ENCODE measurements at places on chromosomes 16 and 17. TPM values are rescaled to one million over a fixed set of nuclear protein-coding genes. Genes with fewer than 3 reads are reported as not detected.

GRCh38 chr17:69900829-69901228 lies 174.2 kb upstream of the KCNJ16 start:
- no peaks in the 10 kb centered on the region for H3K27me3 ChIP-seq
- no peak overlapping the region for H3K27ac ChIP-seq
- peaks cover 15% of the 10 kb centered on the region for H3K4me1 ChIP-seq
- H3K4me3 ChIP-seq = no peak overlapping the region
- no peaks in the 10 kb centered on the region for H3K36me3 ChIP-seq

DNA sequence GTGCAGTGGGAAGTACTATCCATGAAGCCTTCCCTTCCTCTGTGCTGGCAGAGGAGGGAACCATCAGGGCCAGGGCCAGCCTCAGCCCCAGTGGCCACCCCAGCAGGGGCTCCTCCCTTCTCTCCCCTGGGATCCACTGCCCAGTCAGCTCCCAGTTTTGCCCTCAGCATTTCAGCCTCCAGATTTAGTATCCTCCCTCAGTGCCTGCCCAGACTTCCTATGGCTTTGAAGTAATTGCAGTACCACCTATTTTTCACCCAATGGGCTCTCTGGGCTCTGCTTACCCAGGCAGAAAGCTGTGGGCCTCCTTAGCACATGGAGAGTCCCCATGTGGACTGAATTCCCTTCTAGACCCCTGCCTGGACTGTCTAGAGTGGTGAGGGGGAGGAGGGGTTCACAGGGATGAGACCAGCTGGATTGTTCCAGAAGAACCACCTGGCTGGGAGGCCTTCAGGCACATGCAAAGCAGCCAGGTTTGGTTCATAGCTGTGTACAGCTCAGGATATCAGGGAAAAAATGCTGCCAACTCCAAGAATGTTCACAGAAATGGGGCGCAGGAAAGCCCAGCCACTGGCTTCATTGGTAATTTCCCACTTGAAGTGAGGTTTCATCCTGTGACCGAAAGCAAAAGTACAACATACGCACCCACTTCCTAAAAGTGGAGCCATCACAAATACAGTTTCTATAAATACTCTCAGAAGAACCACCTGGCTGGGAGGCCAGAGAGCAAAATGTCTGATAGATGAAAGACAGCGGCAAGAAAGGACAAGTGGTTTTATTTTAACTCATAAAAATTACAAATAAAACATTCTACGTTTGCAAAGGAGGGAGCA lies 15.2 kb upstream of the HERPUD1 start:
- H3K4me1 ChIP-seq = peaks cover 27% of the 10 kb centered on the region
- H3K36me3 ChIP-seq = no peaks in the 10 kb centered on the region
- no peaks in the 10 kb centered on the region for H3K27me3 ChIP-seq
- no peak overlapping the region for H3K4me3 ChIP-seq
- no peak overlapping the region for H3K27ac ChIP-seq

TBC1D28 gene
- not detected for total RNA-seq

- no peak overlapping the region for H3K27ac ChIP-seq
- peaks cover under 1% of the 10 kb centered on the region for H3K4me1 ChIP-seq
- H3K4me3 ChIP-seq = no peak overlapping the region
- H3K27me3 ChIP-seq = no peaks in the 10 kb centered on the region
- no peaks in the 10 kb centered on the region for H3K36me3 ChIP-seq
- DNase-seq = peak; percentile 41
Measured at GRCh38 chr17:50768346-50768761, 1.0 kb upstream of the ANKRD40CL start.

PKMYT1 gene
- 80.8 TPM for total RNA-seq

DNA sequence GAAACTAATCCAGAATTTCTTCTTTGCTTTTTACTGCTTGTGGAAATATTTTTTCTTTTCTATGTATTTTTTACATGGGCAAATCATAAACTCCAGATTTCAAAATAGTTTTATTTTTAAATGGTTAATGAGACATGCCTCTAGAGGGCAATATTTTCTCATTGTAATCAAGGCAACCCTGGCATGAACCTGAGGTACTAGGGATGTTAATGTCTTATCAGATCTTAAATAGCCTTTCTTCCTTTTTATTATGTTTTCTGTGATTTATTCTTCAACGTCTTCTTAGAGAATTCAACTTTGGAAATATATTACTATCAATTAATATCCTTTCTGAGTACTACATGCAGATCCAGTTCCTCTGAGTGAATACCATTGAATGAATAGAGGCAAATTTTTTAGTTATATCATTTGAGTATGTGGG lies 324.7 kb downstream of the BCAS3 start:
- H3K4me1 ChIP-seq = no peaks in the 10 kb centered on the region
- H3K27me3 ChIP-seq = no peaks in the 10 kb centered on the region
- no peak overlapping the region for H3K4me3 ChIP-seq
- no peak overlapping the region for H3K27ac ChIP-seq
- H3K36me3 ChIP-seq = no peaks in the 10 kb centered on the region

- no peaks in the 10 kb centered on the region for H3K27me3 ChIP-seq
- H3K4me1 ChIP-seq = peaks cover 17% of the 10 kb centered on the region
- peak overlapping the region; percentile 97 for H3K4me3 ChIP-seq
- peaks cover 89% of the 10 kb centered on the region for H3K36me3 ChIP-seq
Measured at GRCh38 chr17:81909966-81910839, 996 bp downstream of the PCYT2 start.

DNA sequence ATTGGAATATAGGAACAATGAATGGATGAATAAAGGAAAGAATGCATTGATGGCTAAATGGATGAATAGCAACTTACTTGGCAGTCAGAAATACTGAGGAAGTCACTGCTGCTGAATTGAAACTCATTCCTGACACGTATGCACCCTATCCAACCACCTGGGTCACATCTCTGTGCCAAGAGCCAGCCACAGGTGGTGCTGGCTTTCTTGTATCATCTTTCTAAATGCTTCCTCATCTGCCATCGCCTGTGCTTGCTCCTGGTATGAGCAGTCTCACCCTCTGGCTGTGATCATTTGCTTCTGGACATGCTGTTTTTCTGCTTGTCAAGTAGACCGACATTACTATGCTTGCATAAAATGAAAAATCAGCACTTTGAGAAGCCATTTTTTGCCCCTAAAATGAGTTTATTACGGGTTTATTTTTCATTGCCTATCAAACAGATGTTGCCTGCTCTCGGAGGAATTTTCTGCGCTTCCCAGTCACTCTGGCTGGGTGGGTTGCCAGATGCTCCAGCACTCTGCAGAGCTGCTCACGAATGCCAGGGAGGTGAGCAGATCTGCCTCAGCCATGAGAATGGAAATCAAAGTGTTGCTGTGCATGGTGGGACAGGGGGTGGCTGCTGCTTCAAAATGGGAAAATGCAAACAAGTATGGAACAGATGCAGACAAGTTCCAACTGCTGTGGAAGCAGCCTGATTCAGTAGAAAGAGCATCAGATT lies 1349.6 kb upstream of the CDH8 start:
- no peaks in the 10 kb centered on the region for H3K36me3 ChIP-seq
- no peak overlapping the region for H3K27ac ChIP-seq
- no peak overlapping the region for H3K4me3 ChIP-seq
- H3K27me3 ChIP-seq = no peaks in the 10 kb centered on the region

- peaks cover 98% of the 10 kb centered on the region for H3K36me3 ChIP-seq
- no peak overlapping the region for H3K4me3 ChIP-seq
- H3K27ac ChIP-seq = no peak overlapping the region
- H3K27me3 ChIP-seq = no peaks in the 10 kb centered on the region
- no peak for DNase-seq
- no peaks in the 10 kb centered on the region for H3K4me1 ChIP-seq
Measured at GRCh38 chr16:27539120-27539519, 10.6 kb downstream of the GTF3C1 start.

DNA sequence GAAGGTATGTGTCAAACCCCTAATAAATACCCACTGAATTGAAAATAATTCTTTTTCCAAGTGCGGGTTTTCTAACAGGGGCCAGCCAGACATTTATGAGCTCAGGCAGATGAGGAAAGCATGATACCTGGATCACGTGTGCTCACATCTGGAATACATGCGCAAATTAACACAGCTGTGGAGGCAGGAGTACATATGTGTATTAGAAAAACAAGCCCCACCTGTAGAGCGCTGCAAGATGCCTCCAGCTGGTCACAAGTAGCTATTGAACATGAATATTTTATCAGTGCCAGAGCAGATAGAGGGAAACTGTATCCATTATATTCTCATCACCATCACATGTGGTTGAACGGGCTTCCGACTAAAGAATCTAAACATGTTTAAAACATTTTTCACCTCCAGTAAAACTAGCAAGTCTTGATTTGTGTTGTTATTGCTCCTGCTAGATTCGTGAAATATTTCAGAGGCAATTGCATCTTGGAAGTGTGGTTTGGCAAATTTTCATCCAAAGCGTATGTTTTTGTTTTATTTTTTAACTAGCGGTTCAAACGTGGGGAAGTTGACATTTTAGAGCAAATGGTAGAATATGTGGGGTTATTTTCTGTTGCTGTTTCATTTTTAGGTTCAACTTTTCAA lies 482.8 kb downstream of the CDH13 start:
- H3K27me3 ChIP-seq = no peaks in the 10 kb centered on the region
- no peak overlapping the region for H3K27ac ChIP-seq
- H3K4me1 ChIP-seq = no peaks in the 10 kb centered on the region
- H3K36me3 ChIP-seq = no peaks in the 10 kb centered on the region
- H3K4me3 ChIP-seq = no peak overlapping the region
- DNase-seq = no peak

GRCh38 chr17:49990921-49991320 lies 4.1 kb downstream of the DLX3 start:
- no peak overlapping the region for H3K4me3 ChIP-seq
- H3K36me3 ChIP-seq = no peaks in the 10 kb centered on the region
- no peak overlapping the region for H3K27ac ChIP-seq

GRCh38 chr17:20270369-20270768 lies 197.0 kb downstream of the LGALS9B start:
- H3K4me3 ChIP-seq = no peak overlapping the region
- no peak for DNase-seq
- H3K27me3 ChIP-seq = no peaks in the 10 kb centered on the region
- H3K4me1 ChIP-seq = peaks cover 17% of the 10 kb centered on the region

CA7 gene
- total RNA-seq = not detected

- DNase-seq = no peak
- no peak overlapping the region for H3K4me3 ChIP-seq
- peaks cover 49% of the 10 kb centered on the region for H3K36me3 ChIP-seq
- H3K27ac ChIP-seq = no peak overlapping the region
- peaks cover 43% of the 10 kb centered on the region for H3K4me1 ChIP-seq
- no peaks in the 10 kb centered on the region for H3K27me3 ChIP-seq
Measured at GRCh38 chr16:11252482-11252931, 3.5 kb downstream of the SOCS1 start.

GP1BA gene
- not detected for total RNA-seq

DNA sequence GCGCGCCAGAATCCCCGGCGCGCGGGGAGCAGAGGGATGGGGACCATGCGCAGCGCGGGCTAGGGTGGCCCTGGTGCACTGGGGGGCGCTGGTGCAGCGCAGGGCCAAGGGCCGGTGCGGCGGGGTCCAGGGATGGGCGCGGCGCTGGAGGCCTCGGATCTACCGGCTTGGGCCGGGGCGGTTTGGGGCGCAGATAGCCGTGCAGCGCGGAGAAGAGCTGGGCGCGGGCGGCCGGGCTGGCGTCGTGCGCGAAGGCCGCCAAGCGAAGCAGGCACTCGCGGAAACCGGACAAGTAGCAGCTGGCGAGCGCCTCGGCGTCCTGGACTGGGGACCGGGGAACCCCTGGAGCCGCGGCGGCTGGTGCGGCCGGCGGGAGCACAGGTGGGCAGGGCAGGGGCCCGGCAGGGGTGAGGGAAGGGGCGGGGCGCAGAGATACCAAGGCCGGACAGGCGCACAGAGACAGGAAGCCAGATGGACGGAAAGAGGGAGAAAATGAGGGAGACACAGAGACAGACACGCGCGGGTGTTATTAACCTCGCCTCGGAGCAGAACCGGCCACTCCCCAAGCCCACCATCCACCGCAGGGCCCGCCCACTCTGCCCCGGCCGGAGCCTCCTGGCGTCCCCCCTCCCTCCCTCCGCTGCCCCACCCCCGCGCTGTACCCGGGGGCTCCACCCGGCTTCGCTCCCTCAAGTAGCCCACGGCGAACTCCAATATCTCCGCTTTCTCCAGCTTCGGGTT lies 2.1 kb downstream of the HES7 start:
- no peaks in the 10 kb centered on the region for H3K36me3 ChIP-seq
- H3K27ac ChIP-seq = no peak overlapping the region
- peaks cover 22% of the 10 kb centered on the region for H3K27me3 ChIP-seq
- H3K4me1 ChIP-seq = peaks cover 54% of the 10 kb centered on the region
- DNase-seq = peak; percentile 72

KRTAP16-1 gene
- not detected for total RNA-seq

DNA sequence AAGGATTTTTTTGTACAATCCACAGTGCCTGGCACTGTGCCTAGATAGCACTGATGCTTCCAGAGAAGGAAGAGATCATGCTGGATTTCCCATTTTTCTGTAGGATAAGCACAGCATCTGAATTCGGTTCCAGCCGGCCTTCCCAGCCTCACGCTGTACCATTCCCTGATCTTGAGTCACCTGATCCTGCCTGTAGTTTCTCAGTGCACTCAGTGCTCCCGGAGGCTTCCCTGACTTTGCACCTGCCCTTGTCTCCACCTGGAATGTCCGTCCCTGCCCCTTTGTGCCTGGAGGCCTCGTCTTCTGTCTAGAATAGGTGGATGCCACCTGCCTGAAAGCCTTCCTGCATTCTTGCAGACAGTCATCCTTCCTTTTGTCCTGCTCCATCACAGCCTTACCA lies 179.9 kb downstream of the CCDC182 start:
- no peaks in the 10 kb centered on the region for H3K36me3 ChIP-seq
- no peaks in the 10 kb centered on the region for H3K27me3 ChIP-seq
- H3K27ac ChIP-seq = no peak overlapping the region
- no peak for DNase-seq

GRCh38 chr17:28406473-28406814 lies 432 bp upstream of the SLC46A1 start:
- peaks cover 9% of the 10 kb centered on the region for H3K4me1 ChIP-seq
- H3K4me3 ChIP-seq = peak overlapping the region; percentile 48
- H3K36me3 ChIP-seq = no peaks in the 10 kb centered on the region
- no peak overlapping the region for H3K27ac ChIP-seq

MEOX1 gene
- total RNA-seq = not detected

HCRT gene
- total RNA-seq = not detected

SSTR5 gene
- not detected for total RNA-seq

Data from SJSA1 (cell line).